Stimulated activated CD4-positive, alpha-beta T cell treated with anti-CD3 and anti-CD28 coated beads, TNF-alpha, amount 100 ng/mL, for 24 hours (primary cell): ENCODE measurements at places on chromosomes 6 and 20.

DNA sequence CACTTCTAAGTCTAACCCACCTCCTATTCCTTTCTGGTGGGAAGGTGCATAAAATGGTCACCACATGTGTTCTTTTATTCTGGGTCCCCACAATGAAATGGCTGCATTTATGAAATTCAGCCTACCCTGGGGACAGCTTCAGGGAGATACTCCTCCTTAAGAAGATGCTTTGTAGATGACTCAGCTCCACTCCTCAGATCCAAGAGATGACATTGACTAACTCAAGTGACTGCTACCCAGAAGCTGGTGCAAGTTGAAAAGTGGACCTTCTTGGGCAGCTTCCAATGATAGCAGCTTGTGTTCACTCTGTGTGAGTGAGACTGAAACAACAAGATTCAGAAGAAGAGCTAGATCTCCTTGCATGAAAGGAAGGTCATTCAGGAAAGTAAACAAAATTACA lies 113.4 kb downstream of the SCP2D1 start:
- DNase-seq: no peak

- DNase-seq: no peak
These were observed 1.7 kb downstream of the CABLES2 start for GRCh38 chr20:62405108-62405980.

DNA sequence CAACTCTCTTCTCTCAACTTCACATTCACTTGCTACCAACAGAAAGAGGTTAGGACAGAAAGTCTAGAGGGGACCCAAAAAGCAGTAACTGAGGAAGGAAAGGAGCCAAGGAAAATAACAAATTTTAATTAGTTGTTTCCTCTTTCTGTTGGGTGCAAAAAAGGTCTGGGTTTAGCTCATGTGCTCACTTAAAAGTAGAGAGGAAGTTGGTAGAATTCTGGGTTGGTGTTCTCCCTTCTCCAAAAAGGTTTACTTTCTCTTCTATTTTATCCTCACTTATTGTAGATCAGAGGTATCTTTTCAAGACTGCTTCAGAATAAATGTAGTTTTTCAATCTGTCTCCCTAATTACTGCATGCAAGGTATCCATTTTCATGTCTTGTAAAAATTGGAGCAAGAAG lies 42.8 kb downstream of the MAP3K7 start:
- no peak for DNase-seq

- DNase-seq: no peak
These were observed 79.9 kb downstream of the CEBPB start for GRCh38 chr20:50270569-50270968.

DNA sequence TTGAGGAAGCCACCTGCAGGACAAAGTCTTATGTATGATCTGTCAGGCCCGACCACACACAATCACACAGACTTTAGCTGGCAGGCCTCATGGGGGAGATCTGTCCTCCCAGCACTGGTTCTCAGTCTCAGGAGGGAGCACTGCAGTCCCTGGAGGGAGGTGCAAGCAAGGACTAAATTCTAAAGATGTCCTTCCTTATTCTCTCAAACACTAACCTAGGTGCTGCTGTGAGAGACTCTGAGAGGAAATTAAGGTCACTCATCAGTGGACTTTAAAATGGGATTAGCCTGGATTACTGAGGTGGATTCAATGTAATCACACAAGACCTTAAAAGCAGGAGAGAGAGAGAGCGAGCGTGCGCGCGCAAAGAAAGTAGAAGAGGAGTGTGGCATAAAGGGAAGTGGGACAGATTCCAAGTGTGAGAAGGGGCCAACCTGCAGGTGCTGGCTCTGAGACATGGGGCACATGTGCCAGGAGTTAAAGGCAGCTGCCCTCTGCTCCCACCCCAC lies 14.3 kb downstream of the GLO1 start:
- DNase-seq: no peak

- DNase-seq: no peak
These were observed 39.9 kb upstream of the FRMD1 start for GRCh38 chr6:168118935-168119334.

- DNase-seq: no peak
These were observed 97.9 kb upstream of the EEF1E1 start for GRCh38 chr6:8200255-8200654.
